Ascending aorta (tissue), 2 donors: ENCODE measurements at places on chromosomes 7 and 10.

- H3K27ac ChIP-seq = no peak overlapping the region
- H3K36me3 ChIP-seq = no peaks in the 10 kb centered on the region
- no peaks in the 10 kb centered on the region for H3K27me3 ChIP-seq
- H3K4me3 ChIP-seq = no peak overlapping the region
- DNase-seq = no peak
Observed at GRCh38 chr10:54203401-54203800, 597.6 kb downstream of the PCDH15 start.

GRCh38 chr7:42502022-42502421 lies 265.0 kb upstream of the GLI3 start:
- no peaks in the 10 kb centered on the region for H3K36me3 ChIP-seq
- DNase-seq = no peak
- no peak overlapping the region for H3K4me3 ChIP-seq

DNA sequence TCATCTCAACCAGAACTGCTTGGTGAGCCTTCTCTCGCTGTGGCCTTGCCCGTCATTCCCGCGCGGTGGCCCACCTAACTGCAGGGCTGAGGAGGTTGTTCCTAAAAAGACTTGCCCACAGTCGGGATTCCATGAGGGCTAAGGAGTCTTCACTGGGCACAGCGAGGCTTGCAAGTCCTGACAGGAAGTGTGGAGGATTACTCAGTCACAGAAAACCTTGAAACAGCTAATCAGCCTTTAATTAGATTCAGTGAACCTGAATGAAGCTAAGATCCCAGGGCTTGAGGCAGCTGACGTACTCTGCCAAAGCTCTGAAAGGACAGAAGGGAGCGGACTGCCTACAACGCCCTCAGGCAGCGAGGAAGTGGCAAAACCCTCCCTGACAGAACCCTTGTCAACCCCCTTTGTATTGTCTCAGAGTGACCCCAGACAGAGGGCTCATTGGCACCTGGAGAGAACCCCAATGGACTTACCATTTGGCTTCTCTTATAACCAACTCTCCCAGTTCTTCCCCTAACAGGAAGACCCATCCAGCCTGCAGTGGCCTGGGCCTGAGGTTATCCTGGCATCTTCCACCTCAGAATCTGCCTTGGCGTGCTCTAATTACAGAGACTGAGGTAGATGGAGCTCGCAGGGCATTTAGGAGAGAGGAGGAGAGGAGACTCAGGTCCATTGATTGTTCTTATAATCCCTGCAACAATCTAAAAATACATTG lies 2.5 kb upstream of the LAMB4 start:
- H3K27me3 ChIP-seq = no peaks in the 10 kb centered on the region
- no peaks in the 10 kb centered on the region for H3K4me1 ChIP-seq
- no peak for DNase-seq

DNA sequence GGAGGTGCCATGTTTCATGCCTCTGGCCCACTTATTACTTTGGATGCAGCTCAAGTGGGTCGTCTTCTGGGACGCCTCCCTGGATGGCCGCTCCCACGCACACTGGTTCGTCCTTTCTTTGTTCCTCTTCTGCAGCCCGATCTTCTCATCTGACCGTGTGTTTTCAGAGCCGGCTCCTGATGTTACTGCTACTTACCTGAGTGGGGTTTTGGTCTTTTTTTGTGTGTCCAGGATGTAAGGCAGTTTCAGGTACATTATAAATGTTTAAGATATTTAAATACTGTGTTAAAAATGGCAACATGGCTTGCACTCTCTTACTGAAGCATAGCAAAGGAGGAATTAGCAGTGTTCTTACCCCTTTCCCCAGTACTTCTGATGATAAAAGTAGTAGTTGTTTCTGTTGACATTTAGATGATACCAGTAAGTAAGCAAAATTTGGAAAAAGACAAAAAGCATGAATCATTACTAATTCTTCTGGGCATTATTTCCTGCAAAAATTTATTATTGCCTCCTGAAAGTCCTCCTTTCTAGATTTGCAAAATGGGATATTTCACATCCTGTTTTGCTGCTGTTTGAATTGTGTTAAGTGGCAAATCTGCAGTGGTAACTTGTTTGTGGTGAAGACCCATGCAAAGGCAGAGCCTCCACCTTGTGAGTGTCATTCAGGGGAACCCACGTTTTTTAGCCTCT lies 59.4 kb downstream of the SHH start:
- no peak overlapping the region for H3K27ac ChIP-seq
- no peak for DNase-seq
- H3K27me3 ChIP-seq = no peaks in the 10 kb centered on the region
- no peak overlapping the region for H3K4me3 ChIP-seq

GRCh38 chr10:101569622-101570427 lies 18.2 kb downstream of the POLL start:
- peaks cover 12% of the 10 kb centered on the region for H3K27me3 ChIP-seq
- no peaks in the 10 kb centered on the region for H3K36me3 ChIP-seq
- no peak overlapping the region for H3K27ac ChIP-seq

DNA sequence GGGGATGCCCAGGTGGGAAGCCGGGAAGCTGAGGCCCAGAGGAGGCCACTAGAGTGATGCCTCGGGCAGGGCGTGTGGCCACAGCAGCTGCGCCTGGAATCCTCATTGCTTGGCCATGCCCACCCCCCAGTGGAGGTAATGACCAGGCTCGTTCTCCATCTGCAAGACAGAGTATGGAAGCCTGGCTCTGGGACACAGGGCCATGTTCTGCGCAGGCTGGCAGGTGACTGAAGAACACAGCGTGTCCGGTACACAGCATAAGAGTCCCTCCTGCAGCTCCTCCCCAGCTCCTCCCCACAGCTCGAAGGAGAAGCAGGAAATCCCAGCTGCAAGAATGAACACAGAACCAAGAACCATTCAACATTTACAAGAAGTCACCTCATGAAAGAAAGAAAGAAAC lies 64.8 kb downstream of the SMURF1 start:
- H3K4me1 ChIP-seq = peaks cover 9% of the 10 kb centered on the region
- DNase-seq = no peak
- H3K27ac ChIP-seq = no peak overlapping the region
- H3K4me3 ChIP-seq = no peak overlapping the region
- H3K27me3 ChIP-seq = no peaks in the 10 kb centered on the region

- no peak for DNase-seq
- H3K4me3 ChIP-seq = no peak overlapping the region
- no peaks in the 10 kb centered on the region for H3K36me3 ChIP-seq
Observed at GRCh38 chr7:41146429-41146828, 556.5 kb downstream of the INHBA start.

DNA sequence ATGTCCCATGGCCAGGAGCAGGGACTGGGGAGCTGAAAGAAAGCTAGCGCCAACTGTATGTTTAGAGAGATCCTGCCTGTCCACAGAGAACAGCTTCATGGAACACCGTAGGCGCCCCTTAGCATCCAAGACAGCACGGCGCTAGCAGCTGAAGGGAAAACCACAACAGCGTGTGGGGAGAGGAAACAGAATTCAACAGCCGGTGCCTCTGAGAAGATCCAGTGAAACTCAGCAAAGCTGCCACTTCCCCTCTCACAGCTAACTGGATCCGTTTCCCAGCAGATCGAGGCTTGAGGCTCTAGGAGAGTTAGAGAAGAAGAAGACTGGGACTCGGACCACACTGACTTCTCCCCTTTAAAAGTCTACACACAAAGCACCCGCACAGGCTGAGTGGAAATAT lies 145.0 kb downstream of the MAD1L1 start:
- H3K4me3 ChIP-seq = no peak overlapping the region
- H3K27me3 ChIP-seq = no peaks in the 10 kb centered on the region
- no peaks in the 10 kb centered on the region for H3K4me1 ChIP-seq

DNA sequence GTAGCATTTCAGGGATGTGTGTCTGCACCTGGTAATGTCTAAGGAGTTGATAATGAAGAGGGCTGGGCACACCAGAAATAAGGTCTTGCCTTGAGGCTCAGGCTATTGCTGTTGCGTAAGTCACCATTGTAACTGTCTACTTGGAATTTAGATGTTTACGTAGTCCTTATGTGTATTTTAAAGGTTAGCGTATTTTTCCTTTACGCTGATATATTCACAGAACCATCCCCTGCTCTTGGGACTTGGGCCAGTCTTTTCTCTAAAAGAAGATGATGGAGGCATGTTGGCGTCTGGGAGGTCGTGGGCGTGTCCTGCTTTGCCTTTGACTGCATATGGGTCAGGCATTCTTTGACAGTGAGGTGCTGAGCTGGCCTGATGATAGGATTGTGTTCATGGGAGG lies 14.7 kb downstream of the WDR37 start:
- H3K4me3 ChIP-seq = no peak overlapping the region
- peaks cover 16% of the 10 kb centered on the region for H3K36me3 ChIP-seq
- no peaks in the 10 kb centered on the region for H3K27me3 ChIP-seq
- no peak overlapping the region for H3K27ac ChIP-seq
- no peak for DNase-seq

GRCh38 chr10:11237571-11237970 lies 219.9 kb downstream of the CELF2 start:
- H3K4me1 ChIP-seq = peaks cover 7% of the 10 kb centered on the region
- H3K4me3 ChIP-seq = no peak overlapping the region
- H3K36me3 ChIP-seq = peaks cover 3% of the 10 kb centered on the region
- H3K27ac ChIP-seq = no peak overlapping the region

GRCh38 chr7:14430926-14431325 lies 441.5 kb upstream of the ETV1 start:
- no peak overlapping the region for H3K4me3 ChIP-seq
- no peaks in the 10 kb centered on the region for H3K4me1 ChIP-seq
- H3K27ac ChIP-seq = no peak overlapping the region
- H3K36me3 ChIP-seq = no peaks in the 10 kb centered on the region
- no peaks in the 10 kb centered on the region for H3K27me3 ChIP-seq
- DNase-seq = no peak

- no peak overlapping the region for H3K4me3 ChIP-seq
- no peaks in the 10 kb centered on the region for H3K4me1 ChIP-seq
- H3K36me3 ChIP-seq = peaks cover 6% of the 10 kb centered on the region
- no peak overlapping the region for H3K27ac ChIP-seq
- H3K27me3 ChIP-seq = no peaks in the 10 kb centered on the region
Observed at GRCh38 chr7:2008101-2008935, 224.4 kb downstream of the MAD1L1 start.

DNA sequence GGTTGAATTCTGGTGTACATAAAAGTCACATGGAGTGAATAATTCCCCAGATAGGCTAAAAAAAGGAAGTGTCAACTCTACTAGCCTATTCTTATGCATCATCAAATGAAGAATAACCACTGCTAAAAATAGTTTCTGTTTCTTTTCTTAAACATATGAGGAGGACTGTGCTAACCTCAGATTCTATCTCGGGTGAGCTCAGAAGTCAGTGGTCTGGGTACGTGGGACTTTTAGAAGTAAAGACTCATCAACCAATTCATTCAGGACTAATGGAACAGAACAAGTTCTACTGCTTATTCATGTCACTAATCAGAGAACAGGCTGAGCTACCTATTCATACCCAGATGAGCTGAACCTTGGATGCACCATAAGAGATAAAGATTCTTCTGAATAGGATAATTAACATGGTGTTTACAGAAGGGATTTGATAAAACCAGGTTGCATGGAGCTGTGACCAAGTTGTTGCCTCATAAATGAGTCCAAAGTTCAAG lies 9.5 kb upstream of the ASAH2 start:
- DNase-seq = no peak
- H3K27me3 ChIP-seq = no peaks in the 10 kb centered on the region
- no peak overlapping the region for H3K4me3 ChIP-seq
- no peaks in the 10 kb centered on the region for H3K4me1 ChIP-seq
- no peak overlapping the region for H3K27ac ChIP-seq

DNA sequence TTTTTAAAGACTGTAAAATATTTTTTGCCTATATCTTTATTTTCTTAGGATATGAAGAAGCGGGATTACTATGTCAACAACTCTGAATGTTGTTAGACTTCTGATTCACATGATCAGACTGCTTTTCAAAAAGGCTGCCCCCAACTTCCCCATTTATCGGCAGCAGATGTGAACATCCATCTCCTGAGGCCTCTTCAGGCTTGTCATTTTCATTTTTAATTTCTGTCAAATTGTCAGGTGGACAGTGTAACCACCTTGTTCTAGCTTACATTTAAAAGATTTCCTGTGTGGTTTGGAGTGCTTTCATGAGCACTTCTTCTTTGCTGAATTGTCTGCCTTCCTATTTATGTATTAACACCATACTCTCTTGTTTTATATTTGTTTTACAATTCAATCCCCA lies 78.8 kb upstream of the GSDME start:
- no peak for DNase-seq
- H3K27me3 ChIP-seq = no peaks in the 10 kb centered on the region
- H3K4me1 ChIP-seq = no peaks in the 10 kb centered on the region
- no peak overlapping the region for H3K27ac ChIP-seq
